ENCODE measurements at places on chromosomes 3 and 15. TPM values are rescaled to one million over a fixed set of nuclear protein-coding genes. Genes with fewer than 3 reads are reported as not detected.

Gene AEN
- 10.0 TPM for total RNA-seq

GRCh38 chr3:197749601-197750395, at the start of gene FYTTD1:
Gene FYTTD1, plus strand, starts transcription at chr3:197749883. Its CDS starts 89 bp downstream, at chr3:197749972.
- peak; percentile 96 for DNase-seq

Gene SLC51A
- not detected for total RNA-seq

GRCh38 chr3:122188737-122189136, 5.3 kb downstream of the CASR start:
- no peak for DNase-seq

DNA sequence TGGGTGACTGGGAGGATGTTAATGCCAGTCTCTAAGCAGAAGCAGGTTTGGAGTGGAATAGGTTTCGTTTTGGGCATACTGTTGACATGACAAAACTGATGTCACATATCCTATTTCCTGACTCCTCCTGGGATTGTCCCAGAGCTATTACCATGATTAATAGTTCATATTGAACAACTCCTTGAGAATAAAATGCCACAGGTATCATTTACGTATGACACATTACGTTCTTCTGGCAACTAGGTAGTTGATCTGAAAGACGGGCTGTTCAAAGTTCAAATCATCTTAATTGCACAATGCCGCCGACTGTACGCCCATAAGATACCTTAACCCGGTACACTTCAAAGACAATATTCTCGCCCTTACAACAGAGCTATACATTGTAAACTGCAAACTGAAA, 1.4 kb upstream of the RAB5A start:
- DNase-seq: no peak

DNA sequence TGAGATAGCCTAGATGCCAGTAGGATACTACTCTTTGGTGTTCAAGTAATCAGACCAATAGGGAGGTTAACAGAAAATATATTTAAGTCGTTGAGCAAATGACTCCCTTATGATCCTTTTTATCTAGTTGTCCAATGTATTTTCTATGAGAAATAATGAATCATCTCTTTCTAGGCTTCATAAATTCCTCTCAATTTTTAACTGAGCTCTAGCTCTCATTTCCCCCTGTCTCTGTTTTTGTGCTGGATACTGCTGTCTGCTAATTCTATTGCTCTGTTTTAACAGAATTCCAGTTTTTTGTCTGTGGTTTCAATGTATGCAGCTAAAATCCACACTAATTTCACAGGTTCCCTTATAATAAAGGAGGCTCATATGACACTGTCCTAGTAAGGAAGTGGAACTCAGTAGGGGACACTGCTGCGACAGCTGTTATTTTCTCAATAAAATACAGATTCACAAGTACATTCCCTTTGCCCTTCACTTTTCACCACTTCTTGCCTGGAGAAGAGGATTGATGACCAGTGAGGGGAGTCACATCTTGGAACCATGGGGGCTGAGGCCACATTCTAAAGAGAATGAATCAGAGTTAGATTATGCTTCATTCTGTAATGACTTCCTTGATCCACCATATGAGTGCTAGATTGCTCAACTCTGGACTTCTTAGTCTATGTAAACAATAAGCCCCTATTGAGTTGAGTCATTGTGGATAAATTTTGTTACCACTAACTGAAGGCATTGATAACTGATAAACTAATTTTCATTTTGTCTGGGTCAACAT, 558.7 kb upstream of the KCNMB2 start:
- DNase-seq: no peak

- no peak for DNase-seq
These were observed 2.4 kb downstream of the SLCO3A1 start for GRCh38 chr15:91855684-91856489.

Gene MEX3B
- 3.5 TPM for total RNA-seq

Gene RTP4
- total RNA-seq: 0.70 TPM

GRCh38 chr3:148319960-148320359, 377.7 kb upstream of the AGTR1 start:
- no peak for DNase-seq

GRCh38 chr15:32124726-32125125, 94.4 kb downstream of the CHRNA7 start:
- DNase-seq: no peak

DNA sequence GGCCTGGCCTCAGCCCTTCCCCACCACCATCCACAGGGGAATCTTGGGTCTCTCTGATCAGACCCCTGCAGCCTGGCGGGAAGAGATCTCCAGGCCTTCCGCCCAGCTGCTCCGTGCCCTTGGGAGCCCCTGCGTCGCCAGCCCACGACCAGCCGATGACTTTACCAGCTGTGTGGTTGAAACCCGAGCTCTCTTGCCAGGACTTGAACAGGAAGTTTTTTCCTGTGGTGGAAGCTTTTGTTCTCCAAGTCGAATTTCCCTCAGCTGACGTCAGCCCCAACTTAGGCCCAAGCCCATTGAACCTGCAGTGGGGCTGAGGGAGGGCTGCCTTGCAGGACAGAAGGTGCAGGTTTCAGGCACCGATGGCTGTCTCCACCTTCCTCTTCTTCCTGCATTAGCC, 51.7 kb upstream of the SMAD3 start:
- DNase-seq: peak; percentile 67
